ENCODE measurements at places on chromosomes 16 and 17.
A peak's percentile ranks its signal among the peaks of the same experiment; 100 is the strongest.

DNA sequence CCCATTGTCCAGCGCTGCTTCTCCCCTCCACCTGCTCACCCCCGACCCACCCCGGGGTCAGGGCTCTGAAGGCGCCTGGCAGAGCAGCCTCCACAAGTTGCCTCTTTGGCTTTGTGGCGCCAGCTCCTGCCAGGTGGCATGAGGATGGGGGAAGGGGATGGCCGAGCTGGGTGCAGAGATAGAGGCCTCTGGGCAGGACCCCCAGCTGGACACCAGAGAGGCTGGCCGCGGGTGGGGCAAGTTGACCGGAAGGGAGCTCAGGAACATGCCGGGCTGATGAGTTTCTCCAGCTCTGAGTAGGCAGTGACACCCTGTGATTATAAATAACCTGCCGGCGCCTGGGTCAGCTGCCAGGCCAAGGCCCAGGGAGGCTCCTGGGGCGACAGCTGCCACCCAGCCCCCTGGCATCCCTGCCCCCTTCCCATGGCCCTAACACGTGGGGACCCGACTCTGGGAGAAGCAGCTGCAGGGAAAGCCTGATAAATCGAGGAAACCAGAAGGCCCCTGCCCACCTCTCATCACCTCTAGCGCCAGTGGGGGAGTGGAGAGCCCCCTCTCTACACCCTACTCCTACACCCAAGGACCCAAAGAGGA is 729 bp downstream of the P2RX5 start:
- no peak for DNase-seq

DNA sequence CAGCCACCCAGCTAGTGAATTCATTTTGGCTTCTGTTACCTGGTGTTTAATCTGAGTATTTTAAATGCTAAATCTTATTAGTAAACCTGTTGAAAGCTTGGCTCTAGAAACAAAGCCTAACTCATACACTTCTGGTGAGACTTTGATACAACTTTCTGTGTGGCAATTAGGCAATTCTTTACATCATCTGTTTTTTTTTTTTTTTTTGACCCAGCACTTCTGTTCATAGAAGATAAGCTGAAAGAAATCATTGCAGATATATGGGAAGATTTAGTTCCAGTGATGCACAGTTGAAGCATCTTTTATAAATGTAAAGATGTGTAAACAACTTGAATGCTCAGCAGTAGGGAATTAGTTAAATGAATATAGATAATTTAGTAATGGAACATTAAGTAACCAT is 21.7 kb upstream of the ABCC11 start:
- DNase-seq: no peak

GRCh38 chr17:33040461-33040860 is 48.8 kb downstream of the SPACA3 start:
- DNase-seq: no peak

- DNase-seq: no peak
Measured at GRCh38 chr17:69999253-69999652, 75.8 kb upstream of the KCNJ16 start.

GRCh38 chr16:23435500-23435899 is 17.5 kb downstream of the COG7 start:
- no peak for DNase-seq

GRCh38 chr17:40022961-40023541 is 7.8 kb downstream of the CSF3 start:
- DNase-seq: no peak

- no peak for DNase-seq
Measured at GRCh38 chr16:68732042-68732680, 4.9 kb upstream of the CDH1 start.

DNA sequence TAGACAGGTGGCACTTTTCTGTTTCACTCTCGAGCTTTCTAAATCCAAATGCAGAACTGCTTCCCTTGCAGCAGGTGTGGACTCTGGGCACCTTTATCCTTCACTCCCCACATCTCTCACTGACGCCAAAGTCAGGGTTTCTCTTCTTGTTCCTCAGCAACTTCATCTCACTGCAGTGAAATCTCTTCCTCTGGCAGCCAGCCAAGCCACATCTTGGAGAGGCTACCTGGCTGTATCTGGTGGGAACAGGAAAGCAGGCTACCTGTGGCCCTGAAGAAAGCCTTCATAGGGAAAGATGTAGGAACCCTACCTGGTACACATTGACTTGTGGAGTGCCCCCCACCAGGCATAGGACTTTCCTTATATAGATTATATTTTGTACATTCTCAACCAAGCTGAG is 159.1 kb downstream of the UTP18 start:
- no peak for DNase-seq

DNA sequence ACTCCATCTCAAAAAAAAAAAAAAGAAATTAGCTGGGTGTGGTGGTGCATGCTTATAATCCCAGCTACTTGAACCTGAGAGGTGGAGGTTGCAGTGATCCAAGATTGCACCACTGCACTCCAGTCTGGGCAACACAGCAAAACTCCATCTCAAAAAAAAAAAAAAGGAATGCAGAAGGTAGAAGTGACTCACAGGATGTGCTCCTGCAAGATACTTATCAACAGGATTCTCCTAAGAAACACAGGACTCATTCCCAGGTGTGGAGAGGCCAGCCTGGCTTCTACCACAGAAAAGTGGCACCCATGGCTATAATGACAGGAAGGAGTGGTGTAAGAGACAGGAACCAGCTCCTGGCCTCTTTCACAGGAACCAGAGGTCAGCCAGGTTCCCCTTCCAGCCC is 13.8 kb downstream of the ELMO3 start:
- no peak for DNase-seq

DNA sequence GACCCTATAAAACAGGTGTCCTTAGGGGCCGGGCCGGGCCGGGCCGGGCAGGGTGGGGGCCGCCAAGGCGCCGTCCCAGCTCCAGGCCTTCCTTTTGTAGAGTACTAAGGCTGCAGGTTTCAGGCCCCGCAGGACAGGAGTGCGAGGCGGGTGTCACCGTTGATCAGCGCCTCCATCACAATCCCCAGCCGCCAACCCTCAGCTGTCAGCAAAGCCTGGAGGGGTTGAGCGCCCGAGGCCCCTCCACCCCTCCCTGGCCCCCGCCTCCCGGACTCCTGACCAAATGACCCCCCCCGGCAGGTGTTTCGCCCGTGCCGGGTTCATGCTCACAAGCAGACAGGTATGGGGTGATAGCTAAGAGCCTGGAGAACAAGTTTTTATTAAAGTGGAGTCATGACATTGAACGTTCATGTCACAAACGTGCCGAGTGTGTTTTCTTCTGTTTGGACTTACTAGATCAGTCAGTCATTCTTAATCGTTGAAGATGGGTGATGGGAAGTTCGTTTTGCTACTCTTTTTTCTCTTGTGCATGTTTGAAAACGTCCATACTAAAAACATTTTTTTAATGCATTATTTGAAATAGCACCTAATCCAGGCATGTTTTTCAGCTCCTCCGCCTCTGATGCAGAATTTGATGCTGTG is 534 bp downstream of the ARL2BP start:
- no peak for DNase-seq

GRCh38 chr16:85123891-85124635 is 11.8 kb upstream of the CIBAR2 start:
- DNase-seq: no peak

- DNase-seq: no peak
Measured at GRCh38 chr17:73729101-73729500, 84.9 kb upstream of the SDK2 start.

GRCh38 chr16:87830673-87831420 is 38.5 kb downstream of the SLC7A5 start:
- no peak for DNase-seq

DNA sequence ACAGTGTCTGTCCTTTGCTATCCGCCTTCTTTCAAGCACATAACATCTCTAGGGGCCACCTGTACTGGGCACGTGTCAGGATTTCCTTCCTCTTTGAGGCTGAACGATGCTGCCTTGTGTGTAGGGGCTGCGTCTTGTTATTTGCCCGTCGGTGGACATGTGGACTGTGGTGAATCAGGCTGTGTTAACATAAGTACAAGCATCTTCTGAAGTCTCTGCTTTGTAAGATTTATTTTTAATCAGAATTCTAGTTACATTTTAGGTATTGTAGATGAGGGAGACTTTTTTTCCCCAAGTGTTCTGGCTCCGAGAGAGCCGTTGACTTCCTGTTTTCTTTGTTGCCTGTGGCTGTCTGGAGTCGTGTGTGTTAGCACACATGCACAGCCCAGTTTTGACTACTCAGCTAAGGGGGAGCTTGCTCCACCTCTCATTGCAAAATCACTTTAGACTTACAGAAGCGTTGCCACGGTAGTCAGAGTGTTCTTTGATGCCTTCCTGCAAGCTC is 26.1 kb downstream of the SPG7 start:
- no peak for DNase-seq

- DNase-seq: peak; percentile 26
Measured at GRCh38 chr17:73429440-73430164, 117.8 kb upstream of the CDC42EP4 start.

- DNase-seq: no peak
Measured at GRCh38 chr16:10333321-10334032, 52.4 kb upstream of the ATF7IP2 start.

GRCh38 chr17:55660178-55660886 is 62.3 kb downstream of the TMEM100 start:
- no peak for DNase-seq

DNA sequence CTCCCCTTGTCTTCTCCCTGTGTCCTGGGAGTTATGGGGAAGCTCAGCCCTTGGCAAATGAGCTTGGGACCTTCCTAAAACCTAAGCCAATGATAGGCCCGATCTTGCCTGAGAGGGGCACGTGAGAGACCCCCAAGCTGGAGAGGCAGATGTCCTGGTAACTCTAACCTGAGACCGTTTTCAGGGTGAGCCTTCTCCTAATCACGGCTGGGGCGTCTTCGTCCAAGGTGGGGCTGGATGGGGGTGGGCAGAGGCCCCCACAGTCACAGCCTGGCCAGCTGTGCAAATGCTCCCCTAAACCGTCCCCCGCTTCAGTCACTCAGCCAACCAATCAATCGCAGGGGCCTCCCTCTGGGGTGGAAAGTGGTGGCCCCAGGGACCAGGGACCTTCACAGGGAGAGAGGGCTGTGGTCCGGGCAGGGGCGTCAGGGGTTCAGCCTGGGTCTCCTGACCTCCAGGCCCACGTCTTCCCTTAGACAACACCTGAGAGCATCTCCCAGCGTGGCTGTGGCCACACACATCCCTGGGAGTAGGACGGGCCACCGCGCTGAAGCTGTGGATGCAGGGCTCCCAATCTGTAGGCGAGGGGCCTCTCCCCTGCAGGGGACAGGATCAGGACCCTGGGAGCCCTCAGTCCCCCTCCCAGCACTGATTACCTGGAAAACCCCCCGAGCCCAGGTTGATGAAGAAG is 30.6 kb downstream of the ACTG1 start:
- no peak for DNase-seq

DNA sequence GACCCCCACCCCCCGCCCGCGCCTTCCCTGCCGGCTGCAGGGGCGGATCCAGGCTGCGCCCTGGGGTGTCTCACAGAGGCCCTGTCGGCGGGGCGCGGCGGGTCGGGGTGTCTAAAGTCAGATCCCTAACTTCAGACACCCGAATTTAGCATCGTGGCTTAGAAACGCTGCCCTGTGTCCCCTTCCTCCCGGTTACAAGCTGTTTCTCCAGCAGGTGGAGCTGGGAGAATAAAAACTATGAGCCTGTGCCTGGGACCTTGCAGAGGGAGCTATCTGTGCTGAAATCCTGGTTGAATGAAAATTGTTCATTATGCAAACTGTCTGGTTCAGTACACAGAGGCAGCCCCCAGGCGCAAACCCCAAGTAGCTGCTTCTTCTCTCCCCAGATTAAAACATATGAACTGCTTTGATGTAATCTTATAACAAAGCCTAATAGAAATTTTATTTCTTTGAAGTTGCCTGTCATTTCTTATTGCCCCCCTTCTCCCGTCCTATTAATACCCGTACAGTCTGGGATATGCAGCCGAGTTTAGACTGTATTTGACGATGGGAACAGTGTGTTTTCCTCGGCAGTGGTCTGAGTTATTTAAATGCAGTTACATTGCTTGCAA is 79.0 kb downstream of the RPA1 start:
- peak; percentile 22 for DNase-seq

GRCh38 chr16:7335991-7336634 is 3.5 kb downstream of the RBFOX1 start:
- no peak for DNase-seq

DNA sequence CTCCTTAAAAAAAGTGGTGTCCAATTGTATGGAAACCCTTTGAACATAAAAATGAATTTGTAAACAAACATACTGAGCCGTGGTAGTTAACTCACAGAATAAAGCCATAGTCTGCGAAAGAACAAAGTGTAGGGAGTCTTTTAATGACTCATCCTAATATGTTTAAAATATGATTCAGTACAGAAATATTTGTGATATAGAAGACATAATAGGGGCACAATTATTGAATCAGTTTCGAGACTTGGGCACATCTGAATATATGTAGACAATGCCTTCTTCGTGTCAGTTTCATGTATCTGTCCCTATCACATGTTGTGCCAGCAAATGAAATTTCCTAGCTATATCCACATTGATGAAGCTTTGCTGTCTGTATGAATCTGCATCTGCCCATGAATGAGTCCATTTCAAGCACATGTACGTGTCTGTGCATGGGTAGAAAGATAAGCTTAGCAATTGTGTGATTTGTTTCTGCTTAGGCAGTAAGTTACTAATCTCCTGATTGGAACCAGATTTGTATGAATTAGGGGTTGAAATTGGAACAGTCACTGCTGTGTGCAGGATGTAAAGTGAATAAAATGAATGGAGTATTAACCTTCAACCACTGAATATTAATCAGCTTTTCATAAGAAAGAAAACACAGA is 112.5 kb upstream of the SOX9 start:
- no peak for DNase-seq
